CD4-positive, alpha-beta T cell treated with Interleukin-6 at 100 ng/mL for 8 hours (primary cell): ENCODE measurements at places on chromosomes 12 and 14.

GRCh38 chr12:75553398-75553797 lies 42.0 kb upstream of the KRR1 start:
- no peak for DNase-seq

- DNase-seq: no peak
Observed at GRCh38 chr14:99575043-99576023, 28.7 kb downstream of the CCDC85C start.

GRCh38 chr12:95637471-95638155 lies 86.3 kb upstream of the USP44 start:
- DNase-seq: no peak

DNA sequence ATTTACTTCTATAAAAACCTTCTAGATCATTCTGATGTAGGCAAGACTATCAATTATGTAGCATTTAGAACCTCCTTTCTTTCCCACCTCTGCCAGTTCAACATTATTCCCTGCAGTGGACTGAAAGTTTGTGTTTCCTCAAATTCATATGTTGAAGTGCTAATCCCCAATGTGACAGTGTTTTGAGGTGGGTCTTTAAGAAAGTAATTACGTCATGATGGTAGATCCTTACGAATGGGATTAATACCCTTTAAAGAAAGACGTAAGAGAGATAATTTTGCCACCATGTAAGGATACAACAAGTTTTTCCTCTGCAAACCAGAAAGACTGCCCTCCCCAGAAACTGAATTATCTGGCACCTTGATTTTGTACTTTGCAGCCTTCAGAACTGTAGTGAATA lies 1489.7 kb upstream of the SEL1L start:
- DNase-seq: no peak

DNA sequence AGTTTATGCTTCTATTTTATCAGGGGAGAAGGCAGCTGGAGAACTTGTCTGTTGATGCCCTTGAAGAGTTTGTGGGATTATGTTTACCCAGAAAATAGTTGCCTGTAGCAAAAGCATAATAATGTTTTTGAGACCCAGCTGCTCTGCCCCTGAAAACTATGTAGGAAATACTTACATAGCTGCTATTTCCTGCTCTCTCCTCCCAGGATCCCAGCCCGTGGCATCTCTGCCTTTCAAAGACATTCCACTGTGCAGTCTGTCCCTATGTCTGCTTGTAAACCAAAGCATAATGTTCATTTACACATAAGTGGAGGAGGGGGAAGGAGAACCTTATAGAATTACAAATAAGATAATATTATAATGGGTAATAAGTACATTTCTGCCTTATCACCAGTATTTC lies 198.7 kb downstream of the SYT1 start:
- DNase-seq: no peak

DNA sequence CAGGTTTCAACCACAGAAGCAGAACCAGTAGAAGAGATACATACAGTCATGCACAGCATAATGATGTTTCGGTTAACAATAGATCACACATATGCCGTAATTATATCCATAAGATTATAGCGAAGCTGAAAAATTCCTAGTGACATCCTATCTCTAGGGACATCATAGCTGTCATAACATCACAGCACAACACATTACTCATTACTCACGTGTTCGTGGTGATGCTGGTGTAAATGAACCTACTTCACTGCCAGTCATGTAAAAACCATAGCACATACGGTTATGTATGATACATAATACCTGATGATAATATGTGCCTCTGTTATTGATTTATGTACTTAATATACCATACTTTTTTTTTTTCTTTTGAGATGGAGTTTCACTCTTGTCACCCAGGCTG lies 44.7 kb downstream of the KLRG1 start:
- no peak for DNase-seq
